Neuronal stem cell (in vitro differentiated cells): ENCODE measurements at places on chromosomes 5 and 9.

DNA sequence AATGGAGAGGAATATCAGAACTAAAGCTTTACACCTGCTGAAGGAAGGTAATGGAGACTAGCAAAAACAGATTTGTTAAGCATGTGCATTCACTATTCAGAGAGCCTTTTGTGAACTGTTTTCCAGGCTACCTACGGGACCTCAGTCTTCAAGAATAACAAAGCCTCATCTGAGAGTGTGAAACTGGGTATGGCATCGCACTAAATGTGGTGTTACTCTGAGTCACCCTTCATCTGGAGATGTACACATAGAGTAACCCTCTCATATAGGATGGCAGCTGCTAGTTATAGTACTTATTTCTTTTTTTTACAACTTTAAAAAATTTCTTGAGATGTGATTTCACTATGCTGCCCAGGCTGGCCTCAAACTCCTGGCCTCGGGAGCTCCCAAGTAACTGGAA lies 306.8 kb downstream of the ZNF608 start:
- DNase-seq = no peak

DNA sequence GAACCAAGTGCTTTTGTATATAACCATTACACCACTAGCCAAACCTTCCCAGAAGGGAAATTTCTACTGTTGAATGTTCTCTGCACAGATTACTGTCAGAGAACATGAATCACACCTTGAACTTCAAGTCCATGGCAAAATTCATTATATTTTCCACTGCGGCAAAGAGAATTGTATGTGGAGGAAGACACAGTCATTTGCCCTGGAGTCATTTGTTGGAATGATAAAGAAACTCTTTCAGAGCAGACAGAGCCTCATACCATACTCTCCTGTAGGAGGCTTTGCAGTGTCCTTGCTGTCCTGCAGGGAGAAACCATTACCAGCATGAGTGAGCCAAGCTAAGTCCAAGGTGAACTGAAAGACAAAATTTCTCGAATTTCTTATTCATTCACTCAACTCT lies 369.0 kb downstream of the ARHGEF28 start:
- no peak for DNase-seq

- no peak for DNase-seq
Measured at GRCh38 chr5:112253478-112254250, 165.4 kb downstream of the EPB41L4A start.

GRCh38 chr5:77935506-77936364 lies 159.6 kb upstream of the TBCA start:
- DNase-seq = no peak

DNA sequence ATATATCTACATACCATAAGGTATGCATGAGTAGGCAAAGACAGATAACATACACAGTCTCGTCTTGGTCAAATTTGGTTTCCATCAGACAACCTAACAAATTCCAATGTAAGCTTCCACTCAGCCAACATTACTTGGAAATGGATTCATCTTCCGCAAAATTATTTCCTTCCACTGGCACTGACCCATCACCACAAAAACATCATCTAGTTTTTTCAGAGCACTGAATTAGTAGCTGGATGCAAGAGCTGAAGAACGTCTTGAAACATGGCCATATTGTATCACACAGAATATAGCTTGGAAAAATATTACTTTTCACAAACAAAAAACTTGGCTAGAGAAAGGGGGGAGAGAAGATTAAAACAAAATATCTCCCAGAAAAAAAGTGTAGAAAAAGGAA lies 73.5 kb downstream of the EFNA5 start:
- DNase-seq = no peak

DNA sequence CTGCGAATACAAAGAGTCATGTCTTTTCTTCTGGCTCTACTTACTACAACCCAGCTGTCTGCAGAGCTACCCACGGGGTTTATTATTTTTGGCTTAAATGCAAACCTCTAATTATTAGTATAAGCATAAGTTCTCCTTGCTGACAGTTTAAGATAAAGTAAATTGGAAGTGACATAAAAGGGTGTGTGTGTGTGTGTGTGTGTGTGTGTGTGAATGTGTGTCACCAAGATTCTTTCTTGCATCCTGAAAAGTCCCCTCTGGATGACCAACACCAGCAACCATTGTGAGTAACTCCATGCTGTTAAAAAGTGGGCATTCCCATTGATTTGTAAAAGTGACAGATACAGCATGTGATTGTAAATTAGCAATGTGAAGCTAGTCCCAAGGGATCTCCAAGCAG lies 803.8 kb upstream of the ZNF608 start:
- DNase-seq = no peak

DNA sequence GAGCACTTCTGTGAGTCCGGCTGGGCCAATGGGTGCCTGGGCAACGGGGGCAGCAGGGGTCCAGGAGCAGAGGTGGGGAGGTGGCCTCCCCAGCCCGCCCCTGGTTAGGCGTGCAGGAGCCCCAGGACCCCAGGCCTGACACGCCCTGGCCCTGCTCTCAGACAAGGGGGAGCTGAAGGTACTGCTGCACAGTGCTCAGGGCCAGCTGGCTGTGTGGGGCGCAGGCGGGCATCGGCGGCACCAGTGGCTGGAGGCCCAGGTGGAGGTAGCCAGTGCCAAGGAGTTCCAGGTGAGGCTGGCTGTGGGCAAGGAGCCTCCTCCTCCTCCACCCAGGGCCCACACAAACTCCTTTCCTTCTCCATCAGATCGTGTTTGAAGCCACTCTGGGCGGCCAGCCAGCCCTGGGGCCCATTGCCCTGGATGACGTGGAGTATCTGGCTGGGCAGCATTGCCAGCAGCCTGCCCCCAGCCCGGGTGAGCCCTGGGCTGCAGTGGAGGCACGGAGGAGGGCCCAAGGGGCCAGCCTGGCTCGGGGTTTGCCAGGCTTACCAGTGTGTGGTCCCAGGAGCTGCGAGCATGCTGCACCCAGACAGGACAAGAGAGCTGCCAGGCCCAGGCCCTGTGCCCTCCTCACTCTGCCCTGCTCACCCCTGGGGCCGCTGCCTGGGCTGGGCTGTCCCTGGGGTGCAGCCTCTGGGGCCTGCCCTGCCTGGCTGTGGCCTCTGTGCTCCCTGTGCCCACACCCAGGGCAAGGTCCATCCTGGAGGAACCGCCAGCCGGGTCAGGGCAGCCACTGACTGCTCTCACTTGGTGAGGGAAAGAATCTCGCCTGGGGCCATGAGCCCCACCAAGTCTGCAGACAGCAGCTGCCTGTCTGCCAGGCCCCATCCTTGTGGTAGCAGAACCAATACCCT lies 7.0 kb downstream of the MAMDC4 start:
- DNase-seq = no peak

- no peak for DNase-seq
Measured at GRCh38 chr5:157598350-157598936, 22.9 kb upstream of the ADAM19 start.

DNA sequence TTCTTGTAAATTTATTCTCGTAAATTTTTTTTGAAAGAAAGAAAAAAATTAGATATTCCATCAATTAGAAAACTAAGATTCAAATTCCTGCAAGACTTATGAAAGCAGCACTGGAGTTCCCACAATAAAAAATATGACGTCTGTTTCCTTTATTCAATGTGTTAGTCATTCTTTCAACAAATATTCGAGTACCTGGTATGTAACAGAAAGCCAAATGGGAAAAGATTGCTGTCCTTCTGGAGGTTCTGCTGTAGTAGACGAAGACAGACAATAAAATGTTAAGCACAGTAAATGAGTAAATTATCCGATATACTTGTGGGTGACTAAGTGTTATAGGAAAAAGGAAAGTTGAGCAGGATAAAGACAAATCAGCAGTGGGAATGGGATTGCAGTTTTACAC lies 92.2 kb downstream of the ADAMTSL1 start:
- no peak for DNase-seq

DNA sequence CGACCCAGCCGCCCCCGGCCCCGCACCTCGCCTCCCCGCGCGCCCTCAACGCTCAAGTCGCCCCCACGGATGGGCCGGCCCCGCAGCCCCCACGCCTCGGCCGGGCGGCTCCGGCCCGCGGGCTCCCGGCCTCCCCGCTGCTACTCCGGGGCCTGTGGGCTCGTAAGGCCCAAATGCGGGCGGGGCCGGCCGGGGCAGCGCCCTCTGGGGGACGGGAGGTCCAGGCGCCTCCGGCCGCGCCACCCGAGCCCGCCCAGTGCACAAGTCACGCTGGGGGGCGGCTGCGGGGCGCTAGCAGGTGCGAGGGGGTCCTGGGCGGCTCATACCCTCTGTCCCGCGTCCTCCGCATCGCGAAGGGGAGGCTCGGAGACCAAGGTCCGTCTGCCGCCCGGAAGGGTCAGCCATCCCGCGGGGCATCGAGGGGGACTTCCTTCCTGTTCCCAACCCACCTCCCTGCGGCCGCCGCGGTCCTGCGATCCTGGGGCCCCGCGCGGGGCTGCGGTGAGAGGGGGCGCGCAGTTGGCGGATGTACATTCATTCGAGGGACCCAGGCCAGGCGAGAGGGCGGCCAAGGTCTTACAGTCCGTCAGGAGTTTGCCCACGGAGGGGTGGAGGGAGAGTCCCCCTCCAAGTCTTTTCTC lies at the start of gene CIZ1:
Gene CIZ1 (minus strand): TSS at position 167 of the 641 bp plus-strand sequence. CDS start 715 bp downstream, outside the sequence.
- DNase-seq = peak; percentile 79

DNA sequence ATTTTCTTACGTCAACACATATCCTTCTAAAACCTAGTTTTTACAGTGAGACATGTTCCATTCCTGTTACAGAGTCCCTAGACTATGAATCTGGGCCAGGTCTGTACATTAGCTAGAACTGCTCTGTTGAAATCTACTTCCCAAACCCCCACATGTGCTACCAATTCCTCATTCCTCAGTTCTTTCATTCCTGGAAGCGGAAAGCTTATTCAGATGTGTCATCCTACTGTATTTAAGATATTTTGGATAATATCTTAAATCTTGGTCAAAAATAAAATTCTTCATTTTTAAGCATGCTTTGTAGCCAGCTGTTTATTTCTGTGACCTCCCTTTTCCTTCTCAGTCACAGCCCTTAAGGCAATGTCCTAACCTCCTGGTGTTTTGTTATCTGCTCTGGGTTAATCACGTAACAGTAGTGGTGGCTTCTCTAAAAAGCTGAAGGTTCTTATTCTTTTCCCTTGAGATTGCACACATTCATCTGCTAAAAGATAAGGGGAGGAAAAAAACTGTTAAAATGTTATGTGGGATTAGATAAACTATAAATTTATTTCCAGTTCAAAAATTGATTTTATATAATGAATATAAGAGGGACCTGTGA lies 35.6 kb downstream of the GLRX start:
- no peak for DNase-seq

DNA sequence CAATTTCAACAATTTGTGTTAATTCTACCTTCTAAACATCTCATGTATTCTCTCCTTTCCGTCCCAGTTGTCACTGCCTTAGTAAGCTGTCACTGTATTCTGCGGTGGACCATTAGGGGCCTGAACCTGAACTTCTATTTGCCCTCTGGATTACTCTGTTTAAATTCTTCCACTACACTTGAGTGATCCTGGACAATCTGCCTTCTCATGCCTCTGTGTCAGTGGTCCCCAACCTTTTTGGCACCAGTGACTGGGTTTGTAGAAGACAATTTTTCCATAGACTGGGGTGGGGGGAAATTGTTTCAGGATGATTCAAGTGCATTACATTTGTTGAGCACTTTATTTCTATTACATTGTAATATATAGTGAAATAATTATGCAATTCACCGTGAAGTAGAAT lies 1157.6 kb upstream of the SEMA6A start:
- DNase-seq = no peak

DNA sequence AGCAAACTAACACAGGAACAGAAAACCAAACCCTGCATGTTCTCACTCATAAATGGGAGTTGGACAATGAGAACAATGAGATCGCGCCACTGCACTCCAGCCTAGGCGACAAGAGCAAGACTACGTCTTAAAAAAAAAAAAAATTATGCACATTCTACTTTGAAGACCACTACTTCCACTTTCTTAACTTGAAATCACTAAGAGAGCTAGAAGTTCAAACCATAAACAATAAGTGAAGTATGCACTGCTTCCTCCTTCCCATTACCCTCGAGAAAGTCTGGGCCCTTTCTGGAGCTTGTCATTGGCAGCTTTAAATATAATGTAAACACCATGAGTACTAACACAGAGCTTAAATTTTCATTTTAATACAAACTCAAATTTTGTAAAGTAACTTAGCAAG lies 94.9 kb downstream of the TLE1 start:
- DNase-seq = no peak

DNA sequence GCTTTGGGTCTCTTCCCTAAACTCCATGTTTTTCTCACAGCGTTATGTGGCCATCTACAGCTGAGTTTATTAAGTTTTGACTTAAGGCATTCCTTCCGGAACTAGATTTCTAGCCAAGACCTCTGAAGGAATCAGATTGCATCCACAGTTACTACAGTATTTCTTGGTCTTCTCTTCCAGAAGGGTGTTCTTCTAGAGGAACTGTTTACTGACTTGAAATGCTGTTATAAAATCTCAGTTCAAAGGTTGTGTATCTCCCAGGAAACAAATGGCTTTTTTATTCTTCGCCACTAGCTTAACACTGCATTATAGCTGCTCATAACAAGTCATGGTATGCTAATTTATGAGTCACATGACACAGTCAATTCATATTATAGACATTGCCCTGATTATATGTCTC lies 55.3 kb upstream of the RAD23B start:
- DNase-seq = no peak

GRCh38 chr5:116444373-116445295 lies 130.0 kb downstream of the SEMA6A start:
- no peak for DNase-seq

DNA sequence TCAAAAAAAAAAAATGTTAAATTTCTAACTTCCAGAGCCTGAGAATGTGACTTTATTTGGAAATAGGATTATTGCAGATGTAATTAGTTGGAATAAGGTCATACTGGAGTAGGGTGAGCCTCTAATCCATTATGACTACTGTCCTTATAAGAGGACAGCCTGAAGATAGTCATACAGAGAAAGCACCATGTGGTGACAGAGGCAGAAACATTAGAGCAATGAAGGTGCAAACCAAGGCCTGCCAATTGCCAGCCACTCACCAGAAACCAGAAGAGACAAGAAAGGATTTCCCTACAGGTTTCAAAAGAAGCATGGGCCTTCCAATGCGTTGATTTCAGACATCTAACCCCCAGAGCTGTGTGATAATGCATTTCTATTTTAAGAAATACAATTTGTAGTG lies 659.2 kb upstream of the CHD1 start:
- no peak for DNase-seq

- DNase-seq = no peak
Measured at GRCh38 chr5:144484124-144484897, 313.6 kb downstream of the KCTD16 start.
